ENCODE measurements at places on chromosomes 1 and 21.
A peak's percentile ranks its signal among the peaks of the same experiment; 100 is the strongest.

DNA sequence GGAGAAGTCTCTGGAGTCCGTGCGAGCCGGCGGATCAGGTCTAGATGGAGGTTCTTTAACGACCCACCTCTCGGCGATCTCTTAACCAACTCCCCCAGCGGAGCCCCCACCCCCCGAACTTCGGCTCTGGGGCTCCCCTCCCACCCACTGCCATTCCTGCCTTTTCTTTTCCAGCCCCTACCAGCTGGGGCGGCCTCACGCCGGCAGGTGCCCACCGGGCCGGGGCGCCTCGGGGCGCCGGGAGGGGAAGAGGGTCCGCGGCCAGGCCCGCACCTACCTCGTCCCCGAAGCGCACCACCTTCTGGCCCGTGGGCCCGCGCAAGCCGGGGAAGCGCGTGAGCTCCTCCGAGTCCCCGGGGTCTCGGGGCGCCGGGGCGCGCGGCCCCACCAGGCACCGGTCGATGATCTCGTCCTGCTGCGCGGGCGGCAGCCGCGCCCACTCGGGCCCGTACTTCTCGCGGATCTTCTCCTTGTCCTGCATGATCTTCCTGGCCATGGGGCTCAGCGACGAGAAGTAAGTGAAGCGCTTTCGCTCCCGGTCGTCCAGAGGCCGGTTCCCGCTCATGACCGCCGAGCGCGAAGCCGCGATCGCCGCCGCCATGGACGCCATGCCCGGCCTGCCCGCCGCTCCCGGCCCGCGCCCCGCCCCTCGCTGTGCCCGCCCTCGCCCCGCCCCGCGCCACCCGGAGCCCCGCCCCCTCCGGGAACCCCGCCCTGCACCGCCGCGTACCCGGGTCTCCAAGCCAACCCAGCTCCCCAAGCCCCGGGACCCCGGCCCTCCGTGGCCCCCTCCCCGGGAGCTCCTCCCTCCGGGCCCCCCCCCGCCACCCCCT, at the start of gene C1orf198:
TSS of gene C1orf198 (minus strand) at position 619 of the 833 bp plus-strand sequence. CDS start at position 610, 9 bp downstream.
- DNase-seq = peak; percentile 71

DNA sequence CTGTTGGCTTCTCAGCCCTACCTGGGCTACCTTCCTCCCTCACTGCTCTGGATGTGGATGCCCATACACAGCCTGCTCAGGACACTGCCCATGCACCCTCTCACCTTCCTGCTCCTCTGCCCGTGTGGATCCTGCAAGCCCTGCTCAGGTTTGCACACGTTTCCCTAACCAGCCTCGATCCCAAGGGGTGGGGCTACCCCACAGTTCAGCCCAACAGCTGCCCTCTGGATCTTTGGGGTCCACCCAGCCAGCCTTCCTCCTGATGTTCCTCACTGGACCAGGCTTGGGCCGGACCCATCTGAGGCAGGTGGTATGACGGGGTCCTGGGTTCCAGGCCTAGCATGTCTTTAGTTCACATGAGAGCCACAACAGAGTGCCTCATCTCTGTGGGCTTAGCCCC, 4.7 kb downstream of the TMEM54 start:
- DNase-seq = no peak

DNA sequence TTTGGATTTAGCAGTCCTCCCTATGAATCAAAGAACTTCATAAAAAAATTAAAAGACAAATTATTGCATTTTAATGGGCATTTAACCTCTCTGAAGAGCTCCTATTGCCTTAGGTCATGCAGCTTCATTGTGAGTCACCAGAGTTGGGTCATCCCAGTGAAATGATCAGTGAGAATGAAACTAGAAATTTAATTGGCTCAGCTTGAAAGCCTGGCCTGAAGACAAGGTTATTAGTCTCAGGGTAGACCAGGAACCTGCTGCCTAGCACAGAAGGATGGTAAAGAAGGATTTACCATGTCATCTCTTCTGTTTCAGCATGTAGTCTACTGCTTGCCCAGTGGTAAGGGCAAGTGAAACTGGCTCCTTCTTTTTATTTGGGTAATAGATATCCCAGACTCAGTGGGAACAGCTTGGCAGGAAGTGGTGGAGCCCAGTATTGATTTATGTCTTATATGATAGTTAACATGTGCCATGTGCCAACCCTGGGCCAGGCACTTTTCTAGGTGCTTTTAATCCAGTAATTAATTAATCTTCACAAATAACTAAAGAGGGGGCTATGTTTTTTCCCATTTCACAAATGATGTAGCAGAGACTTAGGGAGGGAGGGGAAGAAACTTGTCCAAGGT, 23.6 kb downstream of the LAMC2 start:
- peak; percentile 48 for DNase-seq

DNA sequence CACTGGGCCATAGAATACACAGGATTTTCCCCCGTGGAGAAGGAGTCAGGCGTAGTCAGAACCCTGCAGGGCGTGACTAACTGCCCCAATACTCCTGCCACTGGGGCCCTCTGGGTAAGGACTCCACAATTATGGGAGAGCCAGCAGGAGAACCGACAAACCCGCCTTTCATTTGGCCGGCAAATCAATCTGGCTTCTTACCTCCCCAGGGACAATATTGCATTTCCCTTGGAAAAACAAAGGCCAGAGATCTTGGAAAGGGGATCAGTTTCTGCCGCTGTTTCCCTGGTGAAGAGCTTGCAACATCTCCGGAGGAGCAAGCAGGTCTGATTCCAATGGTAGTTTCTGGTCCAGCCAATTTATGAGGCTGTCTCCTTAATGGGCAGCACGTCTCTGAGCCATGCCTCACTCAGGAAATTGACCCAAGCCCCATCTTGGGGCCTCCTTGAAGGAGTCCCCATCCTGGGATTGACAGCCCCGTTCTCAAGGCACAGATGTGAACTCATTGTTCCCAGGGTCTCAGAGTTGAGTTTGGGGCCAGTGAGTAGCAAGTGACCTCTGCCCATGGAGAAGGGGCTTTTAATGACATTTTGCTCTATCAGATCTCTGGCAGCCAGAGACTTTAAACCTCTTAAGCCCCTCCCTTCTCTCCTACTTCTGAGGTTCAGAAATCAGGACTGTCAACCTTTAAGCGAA, 4.3 kb downstream of the TRABD2B start:
- DNase-seq = peak; percentile 53

- DNase-seq = no peak
Measured at GRCh38 chr1:103582464-103582863, 11.1 kb downstream of the AMY2B start.

GRCh38 chr1:225908013-225908640, 15.9 kb downstream of the PYCR2 start:
- DNase-seq = no peak

DNA sequence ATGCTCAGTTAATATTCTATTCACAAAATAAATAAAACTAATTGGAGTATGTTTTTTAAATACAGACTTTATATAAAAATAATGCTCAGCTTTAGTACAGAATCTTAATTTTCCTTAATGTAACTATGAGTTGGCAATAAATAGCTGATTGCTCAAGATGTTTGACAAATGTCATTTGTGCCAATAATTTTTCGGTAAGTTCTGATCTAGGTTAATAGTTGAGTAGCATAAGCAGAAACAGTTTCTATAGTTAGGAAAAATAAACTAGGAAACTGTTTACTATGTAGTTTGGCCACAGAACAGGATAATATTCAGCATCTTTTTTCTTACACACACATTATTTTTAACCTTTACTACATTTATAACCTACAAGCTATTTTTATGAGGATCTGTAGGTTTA, 40.3 kb downstream of the KCTD3 start:
- DNase-seq = no peak

DNA sequence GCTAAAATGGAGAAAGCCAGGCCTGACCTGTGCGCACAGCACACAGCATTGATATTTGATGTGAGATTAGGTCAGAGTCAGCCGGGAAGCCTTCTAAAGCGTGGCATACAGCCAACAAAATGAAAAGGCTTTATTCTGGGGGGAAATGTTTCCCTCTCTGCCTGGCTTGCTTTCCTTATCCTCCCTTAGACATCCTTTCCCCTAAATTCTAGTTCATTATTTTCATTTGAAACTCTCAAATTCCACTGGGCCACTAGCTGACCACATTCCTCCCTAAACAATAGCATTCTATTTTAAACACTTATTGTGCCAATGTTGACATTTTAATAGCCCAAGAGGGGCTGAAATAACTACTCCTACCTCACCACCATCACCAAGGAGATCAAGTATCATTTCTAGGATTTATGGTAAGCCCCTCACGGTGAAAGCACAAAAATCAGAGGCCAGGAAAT, 49.4 kb downstream of the LEPR start:
- no peak for DNase-seq

GRCh38 chr1:36187800-36188593, 32.0 kb downstream of the MAP7D1 start:
- DNase-seq = peak; percentile 97

GRCh38 chr1:7657287-7658016, 113.6 kb upstream of the VAMP3 start:
- DNase-seq = no peak

DNA sequence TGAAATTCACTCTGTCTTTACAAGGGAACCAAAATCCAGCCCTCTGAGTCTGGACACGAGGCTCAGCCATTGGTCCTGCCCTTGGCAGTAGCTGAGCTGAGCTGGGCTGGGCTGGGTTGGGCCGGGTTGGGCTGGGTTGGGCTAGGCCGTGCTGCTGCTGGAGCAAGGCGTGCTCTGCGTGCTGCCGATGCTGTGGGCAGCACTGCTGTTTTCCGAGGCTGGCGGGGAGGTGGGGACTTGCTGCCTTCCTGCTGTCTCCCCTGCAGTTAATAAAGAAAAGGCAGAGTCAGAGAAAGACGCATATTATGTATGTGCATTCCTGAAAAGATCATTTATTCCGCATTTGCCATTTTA, 182.9 kb downstream of the CDC7 start:
- DNase-seq = peak; percentile 52

DNA sequence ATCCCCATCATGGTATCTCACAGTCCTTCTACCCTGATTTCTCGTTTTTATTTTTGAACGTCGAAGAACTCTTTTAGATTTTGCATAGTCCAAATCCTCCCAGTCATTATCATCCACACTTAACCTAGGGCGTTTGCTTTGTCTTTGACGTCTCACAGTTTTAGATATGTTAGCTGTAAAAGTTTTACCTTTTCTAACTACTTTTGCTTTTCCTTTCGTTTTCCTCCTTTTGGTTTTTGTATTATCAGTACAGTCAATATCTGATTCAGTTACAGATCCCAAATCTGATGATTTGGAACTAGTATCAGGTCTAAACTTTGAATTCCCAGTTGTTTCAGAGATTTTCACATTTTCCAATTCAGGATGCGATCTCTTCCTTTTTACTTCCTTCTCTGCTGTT, 13.1 kb upstream of the PSMG1 start:
- no peak for DNase-seq

GRCh38 chr1:25829046-25829445, 9.3 kb downstream of the MTFR1L start:
- DNase-seq = no peak

- DNase-seq = no peak
Measured at GRCh38 chr1:161886589-161886988, 120.5 kb downstream of the ATF6 start.

GRCh38 chr1:192810253-192810880, 1.5 kb downstream of the RGS2 start:
- peak; percentile 40 for DNase-seq

DNA sequence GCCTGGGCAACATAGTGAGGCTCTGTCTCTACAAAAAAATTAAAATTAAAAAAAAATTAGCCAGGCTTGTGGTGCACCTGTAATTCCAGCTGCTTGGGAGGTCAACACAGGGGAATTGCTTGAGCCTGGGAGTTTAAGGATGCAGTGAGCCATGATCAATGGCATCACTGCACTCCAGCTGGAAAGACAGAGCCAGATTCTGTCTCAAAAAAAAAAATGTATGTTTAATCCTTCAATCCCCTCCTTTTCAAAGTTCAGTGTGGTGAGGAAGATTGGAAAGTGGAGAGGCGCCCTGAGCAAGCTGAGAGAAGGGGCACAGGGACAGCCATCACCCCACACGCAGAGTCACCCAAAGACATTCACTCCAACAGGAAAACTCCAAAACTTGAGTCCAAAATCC, 97.7 kb upstream of the BACE2 start:
- no peak for DNase-seq

DNA sequence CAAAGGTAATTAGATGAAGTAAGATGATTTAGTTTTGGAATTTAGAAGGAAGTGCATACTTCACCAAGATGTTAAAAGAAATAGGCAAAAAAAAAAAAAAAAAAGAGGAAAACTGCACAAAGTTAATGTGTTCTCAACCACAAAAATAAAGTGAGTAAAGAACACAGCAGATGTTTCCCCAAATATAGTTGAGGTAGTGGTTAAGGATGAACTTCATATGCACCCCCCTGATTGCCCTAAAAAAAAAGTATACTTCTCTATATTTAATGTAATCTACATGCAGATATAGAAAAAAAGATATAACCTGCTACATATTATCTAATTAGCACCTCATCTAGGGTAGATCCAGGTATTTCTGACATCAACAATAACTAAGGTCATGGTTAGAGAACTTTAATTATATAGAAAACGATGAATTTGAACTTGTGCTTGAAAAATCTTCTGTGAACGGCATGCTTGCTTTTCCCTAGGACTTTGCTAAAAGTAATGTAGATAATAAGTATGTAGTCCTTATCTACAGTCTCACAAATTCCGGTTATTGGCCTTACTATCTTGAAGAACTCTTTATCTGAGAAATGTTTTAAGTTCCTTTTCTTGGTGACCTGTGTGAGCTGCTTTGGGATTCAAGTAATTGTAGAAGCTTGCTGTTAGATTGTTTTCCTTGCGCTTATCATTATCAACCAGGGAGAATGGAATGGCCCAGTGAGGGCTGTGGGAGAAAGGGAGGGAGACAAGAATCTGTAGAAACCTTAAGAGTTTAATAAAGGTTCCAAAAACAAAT, 70.1 kb upstream of the LRRC7 start:
- peak; percentile 81 for DNase-seq

- no peak for DNase-seq
Measured at GRCh38 chr21:29812947-29813346, 126.8 kb downstream of the GRIK1 start.

DNA sequence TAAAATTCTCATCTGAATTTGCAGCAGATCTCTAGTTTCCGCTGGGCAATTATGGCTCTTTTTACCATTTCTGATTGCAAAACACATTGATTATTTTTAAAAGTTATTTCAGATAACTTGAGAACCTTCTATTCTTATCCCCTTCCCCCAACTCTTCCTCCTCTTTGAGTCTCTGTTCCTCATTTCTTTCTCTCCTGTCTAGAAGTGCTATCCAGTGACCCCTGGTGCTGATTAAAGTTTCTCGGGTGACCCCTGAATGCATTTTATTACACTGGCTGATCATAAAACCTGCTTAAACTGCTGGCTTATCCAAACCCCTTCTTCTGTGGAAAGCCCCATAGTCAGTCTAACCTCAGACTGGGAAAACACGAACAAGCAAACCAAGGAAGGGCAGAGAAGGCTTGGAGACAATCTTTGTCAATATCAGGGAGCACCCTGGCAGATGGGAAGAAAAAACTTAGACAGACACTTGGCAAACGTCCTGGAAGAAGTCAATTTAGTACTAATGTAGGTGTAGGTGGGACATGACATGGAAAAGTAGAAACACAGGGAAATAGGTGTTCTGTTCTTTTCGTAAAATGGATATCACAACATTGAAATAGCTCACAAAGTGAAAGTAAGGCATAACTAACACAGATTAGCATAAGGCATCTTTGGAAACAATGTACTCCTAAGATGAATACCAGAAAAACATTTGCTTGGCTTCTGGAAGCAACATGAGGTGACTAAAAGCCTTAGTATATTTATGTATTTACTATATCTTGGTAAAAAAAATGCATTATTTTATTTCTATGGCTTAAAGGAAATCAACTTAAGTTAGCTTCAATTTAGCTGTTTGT, 61.4 kb downstream of the GORAB start:
- no peak for DNase-seq

Data from mesendoderm (in vitro differentiated cells).